ENCODE measurements at places on chromosomes 4 and X. TPM values are rescaled to one million over a fixed set of nuclear protein-coding genes. Genes with fewer than 3 reads are reported as not detected.

GRCh38 chrX:108285918-108286317 is 152.3 kb downstream of the COL4A6 start:
- DNase-seq: no peak
- H3K36me3 ChIP-seq: no peaks in the 10 kb centered on the region
- H3K4me1 ChIP-seq: no peaks in the 10 kb centered on the region
- H3K4me3 ChIP-seq: no peak overlapping the region
- H3K27me3 ChIP-seq: no peaks in the 10 kb centered on the region

GRCh38 chrX:3651277-3651676 is 62.2 kb downstream of the PRKX start:
- H3K4me1 ChIP-seq: no peaks in the 10 kb centered on the region
- no peak overlapping the region for H3K27ac ChIP-seq
- DNase-seq: no peak
- H3K27me3 ChIP-seq: no peaks in the 10 kb centered on the region
- H3K36me3 ChIP-seq: peaks cover 5% of the 10 kb centered on the region

GAGE2A gene
- not detected for total RNA-seq

PABPC1L2A gene
- total RNA-seq: not detected

DNA sequence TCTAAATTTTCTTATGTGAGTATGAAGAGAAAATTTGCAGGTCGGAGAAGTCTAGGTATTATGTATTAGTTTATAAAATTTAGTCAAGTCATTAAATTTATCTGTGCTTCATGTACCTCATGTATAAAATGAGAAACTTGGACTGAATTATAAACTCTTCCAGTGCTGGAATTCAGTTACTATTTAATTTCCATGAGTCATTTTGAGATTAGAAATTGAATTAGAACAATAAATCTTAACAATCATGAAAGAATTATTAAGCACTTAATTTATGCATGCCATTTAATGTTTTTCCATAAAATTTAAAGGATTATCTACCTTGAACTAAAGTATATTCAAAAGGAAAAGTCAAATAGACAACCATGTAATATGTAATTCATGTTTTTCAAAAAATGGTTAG is 195.8 kb downstream of the MAD2L1 start:
- no peak for DNase-seq
- no peak overlapping the region for H3K27ac ChIP-seq
- H3K27me3 ChIP-seq: no peaks in the 10 kb centered on the region
- H3K4me3 ChIP-seq: no peak overlapping the region

PRDM8 gene
- 0.66 TPM for total RNA-seq

ING2 gene
- total RNA-seq: 5.9 TPM

DNA sequence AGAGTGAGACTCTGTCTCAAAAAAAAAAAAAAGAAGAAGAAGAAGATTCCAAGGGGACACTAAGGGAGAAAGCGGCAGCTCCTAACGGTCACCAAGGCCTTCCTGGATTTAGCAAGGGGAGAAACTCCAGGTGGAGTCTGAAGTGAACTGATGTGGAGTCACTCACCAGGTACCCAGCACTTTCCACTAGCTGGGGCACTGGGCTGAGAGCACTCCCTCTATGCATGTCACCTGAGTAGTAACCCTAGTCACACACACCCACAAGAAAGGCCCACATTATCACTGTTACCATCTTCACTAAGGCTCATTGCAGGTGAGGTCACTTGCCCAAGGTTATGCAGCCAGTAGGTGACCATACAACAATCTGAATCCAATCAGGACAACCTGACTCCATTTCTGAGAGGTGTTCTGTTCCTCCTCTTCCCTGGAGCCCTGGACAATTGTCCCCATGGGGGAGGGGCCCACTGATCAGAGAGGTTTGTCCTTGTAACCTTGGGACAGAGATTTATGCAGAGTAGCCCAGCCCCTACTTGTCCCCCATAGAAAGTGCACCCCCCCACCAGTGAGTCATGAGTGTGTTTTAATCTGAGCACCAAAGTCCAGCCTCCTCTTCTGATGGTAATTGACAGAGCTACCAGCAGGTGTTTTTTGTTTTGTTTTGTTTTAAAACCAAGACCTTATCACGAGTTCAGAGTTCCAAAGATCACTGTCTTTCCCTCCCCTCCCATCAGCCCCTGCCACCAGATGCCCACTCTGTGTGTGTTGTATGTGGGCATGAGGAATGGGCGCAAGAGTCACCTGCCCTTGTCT is 5.9 kb upstream of the SASH3 start:
- no peaks in the 10 kb centered on the region for H3K36me3 ChIP-seq
- DNase-seq: no peak
- H3K4me3 ChIP-seq: no peak overlapping the region
- no peaks in the 10 kb centered on the region for H3K4me1 ChIP-seq
- no peak overlapping the region for H3K27ac ChIP-seq

BANK1 gene
- 0.08 TPM for total RNA-seq

DNA sequence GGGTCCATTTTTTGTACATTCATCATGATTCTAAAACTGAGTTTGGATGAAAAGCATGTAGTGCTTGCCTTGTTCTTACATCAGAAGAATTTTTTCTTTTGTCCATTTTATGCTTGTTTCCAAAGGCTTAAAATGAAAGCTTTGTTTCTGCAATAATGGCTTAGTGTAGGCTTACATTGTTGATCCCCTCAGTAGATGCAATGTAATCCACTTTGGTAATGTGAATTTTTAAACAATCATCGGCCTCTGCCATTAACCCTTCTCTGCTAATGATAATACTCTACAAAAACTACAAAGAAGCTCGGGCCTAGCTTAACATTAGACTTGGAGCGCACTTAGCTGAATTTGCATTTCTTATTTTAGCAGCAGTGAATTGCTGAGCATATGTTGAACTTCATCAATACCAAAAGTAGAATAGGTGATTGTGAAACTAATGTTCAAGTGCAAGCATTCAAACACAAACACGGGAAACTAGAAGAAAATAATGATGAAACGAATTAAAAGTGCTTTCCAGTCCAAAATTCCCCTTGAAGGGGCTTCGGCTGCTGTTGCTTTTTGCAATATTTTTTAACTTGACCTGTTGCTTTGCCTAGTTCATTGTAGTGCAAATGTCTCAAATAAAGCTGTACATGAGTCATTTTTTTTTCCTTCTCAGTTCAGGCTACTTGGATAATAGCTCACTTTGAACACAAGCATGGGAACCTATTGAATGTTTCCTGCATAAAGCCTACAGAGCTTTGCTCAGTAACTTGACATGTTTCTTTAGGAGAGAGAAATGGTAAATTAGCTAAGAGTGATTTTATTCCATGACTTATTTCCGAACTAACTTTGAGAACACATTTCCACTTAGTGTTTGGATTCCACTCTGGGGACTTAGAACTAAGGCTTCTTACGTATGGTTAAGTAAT is 66.5 kb downstream of the SLIT2 start:
- H3K36me3 ChIP-seq: no peaks in the 10 kb centered on the region
- DNase-seq: no peak
- no peaks in the 10 kb centered on the region for H3K27me3 ChIP-seq
- no peaks in the 10 kb centered on the region for H3K4me1 ChIP-seq
- no peak overlapping the region for H3K4me3 ChIP-seq
- no peak overlapping the region for H3K27ac ChIP-seq

PRKG2 gene
- 0.74 TPM for total RNA-seq

DNA sequence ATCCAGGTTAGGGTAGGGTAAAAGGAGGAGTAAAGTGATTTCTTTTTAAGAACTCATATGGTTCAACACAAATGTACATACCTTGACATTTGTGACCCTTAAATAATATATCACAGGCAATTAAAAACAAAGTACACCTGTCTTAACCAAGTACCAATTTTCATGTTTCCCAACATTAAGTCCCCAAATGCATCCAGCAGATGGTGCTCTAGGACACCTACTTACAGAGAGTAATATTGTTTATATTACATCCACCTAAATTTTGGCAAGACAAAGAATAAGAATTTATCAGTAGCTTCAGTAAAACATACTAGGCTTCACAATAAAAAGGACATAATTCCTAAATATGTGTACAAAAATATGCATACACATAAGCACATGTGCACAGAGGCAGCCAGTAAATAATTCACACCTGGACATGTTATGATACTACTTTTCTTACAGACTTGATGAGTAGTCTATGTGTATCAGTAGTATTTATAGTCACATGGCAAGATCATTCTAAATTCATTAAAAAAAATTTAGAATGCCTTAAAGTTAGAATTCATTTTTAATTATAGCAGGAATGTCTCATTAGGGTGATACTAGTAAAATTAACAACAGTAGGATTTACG is 219.7 kb downstream of the DCLK2 start:
- no peaks in the 10 kb centered on the region for H3K36me3 ChIP-seq
- no peak for DNase-seq
- H3K4me3 ChIP-seq: no peak overlapping the region
- no peak overlapping the region for H3K27ac ChIP-seq
- no peaks in the 10 kb centered on the region for H3K4me1 ChIP-seq

DNA sequence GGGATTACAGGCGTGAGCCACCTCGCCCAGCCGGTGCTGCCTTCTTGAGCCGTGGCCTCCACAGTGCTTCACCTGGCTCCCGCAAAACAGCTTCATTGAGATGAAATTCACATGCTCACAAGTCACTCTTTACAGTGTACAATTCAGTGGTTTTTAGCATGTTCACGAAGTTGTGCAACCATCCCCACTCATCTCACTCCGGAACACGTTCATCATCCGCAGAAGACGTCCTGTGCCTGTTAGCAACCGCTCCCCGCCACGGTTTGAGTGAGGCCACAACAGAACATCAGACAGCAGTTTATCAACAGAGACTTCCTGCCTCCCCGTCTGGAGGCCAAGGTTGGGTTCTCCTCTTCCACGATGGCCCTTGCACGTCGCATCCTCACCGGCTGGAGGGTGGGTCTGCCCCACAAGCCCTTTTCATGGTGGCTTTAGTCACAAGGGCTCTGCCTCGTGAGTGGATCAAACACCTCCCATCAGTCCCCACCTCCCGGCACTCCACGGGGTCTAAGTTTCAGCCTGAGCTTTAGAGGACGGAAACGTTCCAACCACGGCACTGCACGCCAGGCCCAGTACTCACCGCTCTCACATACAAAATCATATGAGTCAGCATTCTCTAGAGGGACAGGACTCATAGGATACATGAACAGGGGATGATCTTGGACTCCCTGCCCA is 29.6 kb upstream of the SPON2 start:
- peak overlapping the region; percentile 76 for H3K27ac ChIP-seq

- no peak overlapping the region for H3K27ac ChIP-seq
- no peak for DNase-seq
- H3K4me3 ChIP-seq: no peak overlapping the region
- H3K27me3 ChIP-seq: no peaks in the 10 kb centered on the region
These were observed 45.5 kb downstream of the PRDM5 start for GRCh38 chr4:120877021-120877420.

NHSL2 gene
- total RNA-seq: 3.8 TPM

DNA sequence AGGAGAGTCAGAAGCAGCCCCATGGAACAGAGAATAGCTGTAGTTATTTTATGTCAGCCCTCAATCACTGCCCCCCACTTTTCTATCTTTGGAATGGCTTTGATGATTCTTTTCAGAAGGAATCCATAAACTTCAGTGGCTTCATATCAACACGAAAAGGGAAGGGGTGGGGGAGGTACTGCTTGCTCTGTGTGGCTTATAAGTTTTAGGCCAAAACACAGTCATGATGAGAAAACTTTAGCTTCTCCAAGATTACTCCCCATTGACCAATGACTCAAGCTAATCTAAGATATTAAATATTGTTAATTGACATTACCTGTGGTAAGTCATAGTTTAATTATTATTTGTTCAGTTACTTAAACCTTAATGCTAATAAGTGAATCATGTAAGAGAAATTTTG is 669.6 kb upstream of the FAM241A start:
- peaks cover 6% of the 10 kb centered on the region for H3K27me3 ChIP-seq
- no peak overlapping the region for H3K4me3 ChIP-seq
- H3K4me1 ChIP-seq: no peaks in the 10 kb centered on the region
- no peaks in the 10 kb centered on the region for H3K36me3 ChIP-seq
- DNase-seq: no peak

TMSB15A gene
- total RNA-seq: not detected

DNA sequence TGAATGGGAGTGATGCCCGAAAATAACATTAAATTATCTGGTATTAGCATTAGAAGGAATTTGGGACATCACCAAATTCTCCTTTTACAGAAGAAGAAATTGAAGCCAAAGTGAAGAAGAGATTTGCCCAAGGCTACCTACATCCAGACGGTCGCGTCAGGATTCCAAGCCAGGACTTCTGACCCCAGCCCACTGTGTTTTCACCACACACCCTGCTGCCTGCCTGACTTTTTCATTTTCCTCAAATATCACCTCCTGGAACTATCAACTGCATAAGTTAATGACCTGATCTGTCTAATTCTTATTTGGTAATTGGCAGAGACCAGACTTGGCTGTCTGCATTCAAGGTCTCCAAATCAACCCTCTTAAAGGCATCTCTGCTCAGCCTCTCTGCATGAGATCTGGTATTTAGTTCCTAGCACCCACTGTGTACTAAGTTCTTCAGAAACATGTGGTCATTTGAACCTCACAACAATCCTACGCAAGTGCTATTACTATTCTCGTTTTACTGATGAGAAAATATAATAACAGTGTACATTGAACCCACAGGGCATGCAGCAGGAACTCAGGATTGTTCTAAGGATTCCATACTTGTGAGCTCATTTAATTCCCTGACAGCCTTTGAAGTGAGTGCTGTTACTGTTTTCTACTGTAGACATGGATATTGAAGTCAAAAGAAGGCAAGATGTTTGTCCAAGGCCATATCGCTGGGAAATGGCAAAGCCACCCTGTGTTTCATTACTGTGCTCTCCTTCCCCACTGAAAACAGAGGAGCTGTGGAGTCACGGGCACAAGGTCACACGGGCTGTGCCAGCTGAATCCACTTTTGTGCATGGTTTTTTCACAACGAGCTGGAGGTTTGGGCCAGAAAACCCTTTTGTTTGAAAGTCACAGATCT is 195.2 kb upstream of the C1QTNF7 start:
- peak overlapping the region; percentile 61 for H3K27ac ChIP-seq
- H3K27me3 ChIP-seq: no peaks in the 10 kb centered on the region
- H3K36me3 ChIP-seq: no peaks in the 10 kb centered on the region

DNA sequence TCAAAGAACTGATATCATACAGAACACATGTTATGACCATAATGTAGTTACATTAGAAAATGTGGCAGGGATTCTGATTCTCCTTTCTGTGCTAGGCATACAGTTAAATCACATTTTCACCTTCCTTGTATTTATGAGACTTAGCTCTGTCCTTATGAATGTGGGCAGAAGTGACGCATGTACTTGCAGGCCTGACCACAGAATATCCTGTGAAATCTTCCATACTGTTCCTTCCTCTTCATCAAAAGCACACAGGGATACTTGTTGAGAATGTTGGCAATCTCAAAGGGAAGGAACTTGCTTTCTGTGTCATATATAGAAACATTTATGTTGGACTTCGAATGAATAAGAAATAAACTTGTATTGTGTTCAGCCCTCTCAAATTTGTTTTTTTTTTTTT is 17.2 kb upstream of the MYOZ2 start:
- peaks cover 26% of the 10 kb centered on the region for H3K4me1 ChIP-seq
- H3K4me3 ChIP-seq: no peak overlapping the region
- H3K36me3 ChIP-seq: peaks cover 9% of the 10 kb centered on the region
- H3K27me3 ChIP-seq: no peaks in the 10 kb centered on the region
- no peak for DNase-seq

- H3K27ac ChIP-seq: peak overlapping the region; percentile 69
- H3K4me3 ChIP-seq: peak overlapping the region; percentile 72
- H3K4me1 ChIP-seq: peaks cover 19% of the 10 kb centered on the region
- H3K27me3 ChIP-seq: peaks cover 7% of the 10 kb centered on the region
These were observed 485 bp downstream of the AADAT start for GRCh38 chr4:170089274-170089667.

Measured in left ventricle myocardium inferior (tissue), 1 donor.